ENCODE measurements at places on chromosomes 4 and X.

DNA sequence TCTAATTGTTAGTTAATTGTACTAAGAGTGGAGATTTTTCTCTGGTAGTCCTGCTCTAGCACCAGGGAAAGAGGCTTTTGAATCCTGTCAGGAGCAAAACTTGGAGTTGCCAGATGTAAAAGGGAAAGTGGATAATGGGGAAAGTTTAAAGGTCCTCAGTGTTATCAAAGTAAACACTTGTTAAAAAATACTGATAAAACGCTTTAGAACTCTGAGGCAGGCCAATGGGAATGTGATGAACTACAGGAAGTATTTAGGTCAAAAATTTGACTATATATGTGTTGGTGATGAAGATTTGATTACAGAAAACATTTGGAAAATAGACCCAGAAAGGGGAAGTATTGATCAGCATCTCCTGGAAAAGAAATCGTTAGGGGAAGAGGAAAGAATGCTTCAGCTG, 32.8 kb downstream of the SERPINA7 start:
- DNase-seq: no peak

DNA sequence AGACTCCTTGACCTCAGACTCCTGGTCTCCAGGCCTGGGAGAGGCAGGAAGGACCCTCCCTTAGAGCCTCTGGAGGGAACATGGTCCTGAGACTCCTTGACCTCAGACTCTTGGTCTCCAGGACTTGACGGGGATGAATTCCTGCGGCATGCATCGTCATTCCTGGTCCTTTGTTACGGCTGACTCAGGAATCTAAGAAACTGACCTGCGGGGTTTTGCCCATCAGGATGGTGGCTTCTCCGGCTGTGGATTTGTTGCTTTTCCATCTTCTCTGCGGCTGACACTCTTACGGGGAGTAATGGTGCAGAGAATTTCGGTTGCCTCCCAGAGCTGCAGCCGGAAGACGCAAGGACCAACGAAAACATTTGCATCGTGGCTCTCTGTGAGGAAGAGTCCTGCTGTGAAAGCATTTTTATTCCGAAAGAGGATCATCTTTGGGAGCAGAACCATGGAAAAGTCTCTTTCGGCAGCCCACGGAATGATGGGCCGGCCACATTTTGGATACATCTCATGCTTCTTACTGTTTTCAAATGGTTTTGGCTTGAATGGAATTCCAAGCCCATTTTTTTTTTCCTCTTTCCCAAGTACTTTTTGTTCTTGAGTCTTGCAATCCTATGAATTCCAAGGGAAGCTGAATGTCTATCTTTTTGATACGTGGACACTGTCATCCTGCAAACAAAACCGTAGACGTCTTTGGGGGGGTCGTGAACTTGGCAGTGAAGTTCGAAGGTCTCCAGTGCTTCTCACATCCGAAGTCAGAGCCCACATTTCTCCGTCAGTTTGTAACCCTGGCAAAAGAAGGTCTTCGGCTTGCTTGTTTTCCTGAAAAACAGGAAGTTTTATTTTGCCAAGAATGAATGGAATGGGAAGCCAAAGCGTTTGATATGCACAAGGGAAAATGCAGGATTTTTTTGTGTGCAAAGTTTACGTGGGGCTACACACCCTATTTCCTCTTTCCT, 36.5 kb downstream of the SHOX start:
- DNase-seq: no peak

DNA sequence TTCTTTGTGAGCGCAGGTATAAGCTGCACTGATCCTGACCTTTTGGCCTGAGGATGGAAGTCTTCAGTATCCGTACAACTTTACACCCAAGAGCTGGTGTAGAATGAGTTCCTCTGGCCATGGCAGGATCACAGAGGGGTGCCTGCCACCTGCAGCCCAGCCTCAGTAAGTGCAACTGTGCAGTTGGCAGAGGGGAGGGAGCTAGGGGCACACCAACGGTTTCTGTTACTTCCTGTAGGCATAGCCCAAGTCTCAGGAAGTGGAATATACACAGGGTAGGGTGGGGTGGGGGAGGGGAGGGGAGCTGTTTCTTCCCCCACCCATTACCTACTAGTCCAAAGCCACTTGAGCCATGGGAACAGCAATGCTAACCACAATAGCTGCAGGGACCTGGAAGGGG, 85.4 kb upstream of the GBA3 start:
- DNase-seq: peak; percentile 59

GRCh38 chrX:103248553-103248952, 6.4 kb downstream of the TCEAL8 start:
- no peak for DNase-seq

GRCh38 chrX:153688071-153688470, 345 bp downstream of the SLC6A8 start:
- no peak for DNase-seq

GRCh38 chr4:33255507-33255906, 2535.3 kb downstream of the PCDH7 start:
- DNase-seq: no peak

DNA sequence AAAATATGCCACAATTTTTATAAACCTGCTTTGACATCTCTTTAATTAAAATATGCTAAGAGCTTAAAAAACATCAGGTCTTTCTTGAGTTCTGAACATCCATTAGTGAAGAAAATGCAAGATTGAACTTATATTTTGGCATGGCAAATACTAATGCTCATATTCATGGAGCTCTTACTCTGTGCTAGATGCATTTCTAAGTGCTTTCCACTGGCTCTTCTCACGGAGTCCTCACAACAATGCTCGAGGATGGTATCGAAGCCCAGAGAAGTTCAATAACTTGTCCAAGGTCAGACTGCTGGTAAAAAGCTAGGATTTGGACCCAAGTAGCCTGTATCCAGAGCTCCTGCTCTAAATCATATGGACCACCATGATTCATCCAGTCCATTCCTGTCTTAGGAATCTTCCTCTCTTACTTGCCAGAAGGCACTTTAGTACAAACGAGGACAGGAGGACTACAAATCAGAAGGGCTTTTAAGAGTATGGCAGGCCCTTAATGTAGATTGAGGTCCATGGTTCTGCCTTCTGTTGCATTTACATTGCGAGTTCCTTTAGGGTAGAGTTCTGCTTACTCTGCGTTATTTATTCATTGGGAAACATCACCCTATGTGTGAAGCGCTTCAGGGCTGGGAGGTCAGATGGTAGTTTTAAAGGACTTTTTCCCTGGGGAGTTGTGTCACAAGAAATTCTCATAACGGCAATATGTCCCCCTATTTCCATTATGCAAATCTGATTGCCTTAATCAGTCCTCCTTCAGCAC, 199.2 kb downstream of the RASL11B start:
- no peak for DNase-seq

DNA sequence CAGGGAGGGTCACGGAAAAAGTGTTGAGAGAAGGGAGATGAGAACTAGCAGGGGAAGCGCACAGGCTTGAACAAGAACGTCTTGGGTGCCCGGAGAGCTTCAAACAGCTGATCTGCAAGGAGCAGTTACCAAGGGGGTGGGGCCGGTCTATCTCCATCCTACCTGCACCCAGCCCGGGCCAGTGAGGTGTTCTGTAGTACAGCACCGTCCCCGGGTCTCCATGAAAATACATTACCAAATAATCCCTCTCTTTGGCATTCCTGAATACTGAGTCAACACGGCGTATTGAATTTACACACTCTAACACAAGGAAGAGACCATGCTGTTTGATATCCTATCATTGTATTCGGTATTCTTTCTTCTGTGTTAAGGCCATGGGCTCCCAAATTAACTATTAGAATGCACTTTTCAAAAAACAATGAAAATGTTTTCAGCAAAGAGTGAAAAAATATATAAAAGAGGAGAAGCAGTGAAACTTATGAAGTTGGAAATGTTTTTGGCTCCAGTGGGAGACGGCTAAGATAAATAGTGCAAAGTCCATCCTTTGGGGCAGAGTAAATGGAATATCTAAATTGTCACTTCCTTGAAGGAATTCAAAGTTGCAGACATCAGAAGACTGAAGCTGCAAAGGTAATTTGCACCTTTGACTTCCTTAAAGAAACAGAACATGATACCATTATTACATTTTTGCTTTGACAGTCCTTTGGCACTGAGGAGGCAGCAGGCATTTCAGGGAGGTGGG, 90.3 kb downstream of the DHRSX start:
- DNase-seq: no peak

GRCh38 chr4:162959046-162959445, 207.6 kb downstream of the NAF1 start:
- DNase-seq: no peak

GRCh38 chrX:29478336-29479069, 736.9 kb upstream of the MAGEB2 start:
- no peak for DNase-seq

GRCh38 chr4:72951147-72951546, 118.4 kb downstream of the COX18 start:
- no peak for DNase-seq

DNA sequence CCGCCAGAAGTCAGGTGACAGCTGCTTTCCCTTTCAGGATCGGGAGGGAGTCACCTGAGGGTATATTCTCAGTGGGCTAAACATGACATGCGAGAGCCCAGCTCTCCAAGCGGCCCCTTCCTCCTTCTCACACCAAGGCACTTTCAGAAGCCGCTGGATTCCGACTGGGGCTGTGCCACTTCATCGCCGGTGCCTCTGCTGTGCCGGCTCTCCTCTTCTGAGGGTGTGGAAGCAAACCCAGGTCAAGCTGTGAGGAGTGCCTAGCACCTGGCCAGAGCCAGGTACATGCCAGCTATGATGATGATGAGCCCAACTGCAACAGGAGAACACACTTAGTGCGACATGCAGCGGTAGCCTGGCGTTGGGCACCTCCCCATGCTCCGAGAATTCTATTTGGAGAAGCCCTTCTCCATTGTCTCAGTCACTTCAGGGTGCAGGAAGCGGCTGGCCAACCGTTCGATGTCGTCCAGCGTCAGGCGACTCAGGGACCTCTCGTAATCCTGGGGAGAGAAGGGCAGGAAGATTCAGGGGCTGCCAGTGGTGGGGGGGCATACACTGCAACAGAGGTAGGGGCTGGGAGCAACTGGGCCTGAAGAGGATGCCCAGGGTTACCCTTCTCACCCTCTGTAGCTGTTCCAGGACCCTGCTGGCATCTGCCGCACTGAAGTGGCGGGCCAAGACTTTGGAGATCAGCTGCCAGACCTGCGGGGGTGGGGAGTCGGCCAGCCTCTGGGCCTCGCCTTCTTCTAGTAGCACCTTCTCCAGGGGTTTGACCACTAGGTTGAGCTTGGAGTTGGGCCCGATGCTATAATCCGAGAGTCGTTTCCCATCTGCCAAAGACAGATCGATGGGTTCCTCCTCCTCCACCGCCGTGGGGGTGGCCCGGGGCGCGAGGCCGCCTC, 1.0 kb downstream of the UBL4A start:
- no peak for DNase-seq

GRCh38 chr4:68183417-68183816, 53.7 kb upstream of the TMPRSS11F start:
- no peak for DNase-seq

DNA sequence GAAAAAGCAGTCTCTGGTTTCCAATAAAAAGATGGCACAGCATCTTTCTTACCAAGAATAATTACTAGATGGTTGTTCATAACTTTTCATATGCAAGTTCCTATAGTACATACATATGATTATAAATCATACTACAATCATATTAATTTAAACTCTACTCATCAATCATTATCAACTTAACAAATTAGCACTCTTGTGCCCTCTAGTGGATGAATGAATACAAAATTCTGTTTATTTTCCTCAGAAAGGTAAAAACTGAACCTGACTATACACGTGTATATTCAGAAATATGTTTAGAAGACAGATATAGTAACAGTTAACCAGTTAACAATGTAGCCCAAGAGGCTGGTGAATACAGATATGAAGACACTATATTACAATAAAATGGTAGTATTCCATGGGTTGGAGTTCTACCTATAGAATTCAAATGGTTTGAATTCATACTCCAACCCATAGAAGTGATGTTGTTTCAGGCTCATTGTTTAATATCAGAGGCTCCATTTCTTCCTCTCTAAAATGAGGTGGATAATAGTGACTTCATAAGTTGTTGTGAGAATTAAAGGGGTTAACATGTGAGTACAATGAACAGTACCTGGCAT, 100.0 kb downstream of the ADAMTS3 start:
- DNase-seq: no peak

DNA sequence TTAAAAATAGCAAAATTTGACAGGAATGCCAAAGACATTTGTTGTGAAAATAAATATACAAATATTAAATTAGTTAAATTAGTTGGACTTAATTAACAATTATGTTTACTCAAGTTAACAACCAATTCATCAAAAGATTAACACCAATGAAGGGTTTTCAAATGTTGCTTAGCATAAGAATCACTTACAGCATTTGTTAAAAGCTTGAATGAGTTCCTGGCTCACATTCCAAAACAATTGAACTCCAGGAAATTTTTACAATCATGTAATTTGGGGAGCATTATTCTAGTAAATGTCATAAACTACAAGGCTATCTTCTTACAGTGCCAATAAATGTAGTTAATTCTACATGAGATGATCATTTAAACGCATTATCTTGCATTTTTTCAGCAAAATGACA, 249.7 kb upstream of the MAGEB2 start:
- no peak for DNase-seq

GRCh38 chr4:158578476-158578875, 56.8 kb downstream of the RXFP1 start:
- DNase-seq: no peak
